Mucosa of gallbladder (tissue), 1 donor: ENCODE measurements at places on chromosomes 3 and 15.

DNA sequence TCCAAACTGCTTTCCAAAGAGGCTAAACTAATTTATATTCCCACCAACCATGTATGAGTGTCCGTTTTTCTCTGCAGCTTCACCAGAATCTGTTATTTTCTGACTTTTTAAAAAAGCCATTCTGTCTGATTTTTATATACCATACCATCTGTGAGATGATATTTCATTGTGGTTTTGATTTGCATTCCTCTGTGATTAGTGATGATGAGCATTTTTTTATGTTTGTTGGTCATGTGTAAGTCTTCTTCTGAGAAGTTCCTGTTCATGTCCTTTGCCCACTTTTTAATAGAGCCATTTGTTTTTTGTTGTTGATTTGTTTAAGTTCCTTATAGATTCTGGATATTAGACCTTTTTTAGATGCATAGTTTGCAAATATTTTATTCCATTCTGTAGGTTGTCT lies 179.4 kb upstream of the ALCAM start:
- no peak for DNase-seq

DNA sequence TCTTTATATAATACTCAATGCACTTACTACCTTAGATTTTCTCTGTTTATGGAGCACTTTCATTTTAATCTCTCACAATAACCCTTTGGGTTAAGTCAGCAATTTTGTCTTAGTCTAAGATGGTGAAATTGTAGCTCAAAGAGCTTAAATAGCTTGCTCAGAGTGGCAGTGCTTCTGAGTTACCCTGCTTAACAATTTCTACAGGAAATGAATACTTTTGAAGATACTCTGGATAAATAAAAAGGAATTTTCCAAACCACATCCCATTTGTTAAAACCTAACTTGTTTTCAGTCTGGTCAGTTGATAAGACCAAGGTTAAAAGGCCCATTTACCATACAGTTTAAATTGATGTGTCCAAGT lies 37.2 kb downstream of the HMG20A start:
- no peak for DNase-seq

- no peak for DNase-seq
These were observed 114.5 kb upstream of the ARPP21 start for GRCh38 chr3:35524856-35525255.

GRCh38 chr15:28129231-28129848 lies 30.2 kb upstream of the OCA2 start:
- DNase-seq = no peak

- DNase-seq = no peak
These were observed 160.4 kb upstream of the KCNH8 start for GRCh38 chr3:18987862-18988447.

GRCh38 chr3:13463618-13464400 lies 16.3 kb upstream of the HDAC11 start:
- no peak for DNase-seq

- DNase-seq = no peak
These were observed 1.2 kb downstream of the GBE1 start for GRCh38 chr3:81760215-81760614.

DNA sequence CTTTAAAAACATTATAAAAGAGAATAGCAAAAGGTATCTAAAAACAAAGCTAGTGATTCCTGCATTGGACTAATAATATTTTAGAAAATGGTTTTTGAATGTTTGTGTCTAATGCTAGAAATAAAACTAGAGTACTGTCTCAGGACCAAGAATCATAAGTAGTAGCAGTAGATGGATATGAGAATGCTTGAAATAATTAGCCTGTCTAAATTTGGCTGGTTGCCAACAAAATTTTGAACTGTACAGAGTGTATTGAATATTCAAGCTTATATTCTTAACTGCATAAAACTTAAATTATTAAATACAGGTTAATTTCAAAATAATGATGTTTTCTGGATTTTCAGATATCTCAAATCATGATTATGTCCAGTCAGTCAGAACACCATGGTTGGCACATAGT lies 14.0 kb downstream of the ABHD5 start:
- DNase-seq = no peak

- DNase-seq = no peak
These were observed 11.3 kb downstream of the MED12L start for GRCh38 chr3:151096716-151097115.

DNA sequence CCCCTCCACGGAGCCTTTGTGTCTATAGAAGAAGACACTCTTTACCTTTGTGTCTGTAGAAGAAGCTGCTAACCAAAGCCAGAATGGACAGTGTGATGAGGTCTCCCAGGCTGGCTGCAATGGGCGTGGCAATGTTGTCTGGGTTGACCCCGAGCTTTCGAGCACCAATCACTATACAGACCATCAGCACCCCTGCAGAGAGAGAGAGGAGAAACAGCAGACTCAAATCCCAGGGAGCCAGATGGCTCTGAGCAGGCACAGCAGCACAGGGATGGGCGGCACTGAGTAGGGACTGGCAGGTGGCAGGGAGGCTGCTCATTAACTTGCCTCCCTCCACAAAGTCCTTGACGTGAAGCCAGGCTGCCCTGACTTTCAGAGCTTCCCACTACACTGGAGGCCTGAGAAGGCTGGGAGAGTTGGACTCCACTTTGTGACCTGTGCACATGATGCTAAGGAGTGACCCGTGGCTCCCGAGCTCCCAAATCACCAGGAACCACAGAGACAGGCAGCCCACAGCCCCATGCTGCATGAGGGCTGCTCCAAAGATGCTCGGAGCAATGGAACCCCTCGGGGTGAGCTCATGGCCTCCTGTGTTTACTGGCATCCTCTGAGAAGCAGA lies 53.9 kb downstream of the ROPN1B start:
- peak; percentile 4 for DNase-seq

- DNase-seq = no peak
These were observed 142.2 kb upstream of the MANF start for GRCh38 chr3:51242939-51243338.

DNA sequence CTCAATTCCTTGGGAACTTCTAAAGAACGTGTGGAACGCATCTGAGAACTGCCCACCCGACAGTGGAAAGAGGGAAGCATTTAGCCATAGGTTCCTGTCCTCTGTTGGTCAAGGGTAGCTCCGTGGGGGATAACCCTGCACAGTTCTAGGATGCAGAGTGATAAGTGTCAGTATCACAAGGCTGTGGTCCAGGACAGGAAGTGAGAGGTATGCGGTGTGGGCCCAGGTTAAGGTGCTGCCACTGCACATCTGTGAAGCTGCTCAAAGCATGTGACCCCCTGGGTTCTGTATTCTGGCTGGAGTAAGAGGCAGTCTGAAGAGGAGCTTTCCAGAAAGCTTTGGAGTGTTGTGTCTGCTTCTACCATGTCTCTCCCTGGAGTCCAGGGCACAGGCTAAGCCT lies 51.7 kb upstream of the HES1 start:
- DNase-seq = no peak

DNA sequence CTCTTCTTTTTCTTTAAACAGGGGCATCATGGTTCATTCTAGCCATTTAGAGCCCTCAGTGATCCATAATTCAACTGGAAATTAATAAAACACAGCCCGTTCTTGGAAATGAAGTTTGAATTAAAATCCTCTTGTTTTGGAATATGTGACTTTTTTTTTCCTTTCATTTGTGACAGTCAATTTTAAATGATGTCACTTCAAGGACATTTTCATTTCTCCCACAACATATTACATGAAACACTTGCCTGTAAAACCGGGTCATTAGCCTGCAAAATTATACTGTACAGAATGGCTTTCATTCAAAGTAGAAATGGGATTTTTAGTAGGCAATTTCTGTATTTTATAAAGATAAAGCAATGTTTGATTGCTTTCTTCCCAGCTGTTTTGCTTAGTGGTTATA lies 789 bp upstream of the SEMA6D start:
- DNase-seq = no peak

DNA sequence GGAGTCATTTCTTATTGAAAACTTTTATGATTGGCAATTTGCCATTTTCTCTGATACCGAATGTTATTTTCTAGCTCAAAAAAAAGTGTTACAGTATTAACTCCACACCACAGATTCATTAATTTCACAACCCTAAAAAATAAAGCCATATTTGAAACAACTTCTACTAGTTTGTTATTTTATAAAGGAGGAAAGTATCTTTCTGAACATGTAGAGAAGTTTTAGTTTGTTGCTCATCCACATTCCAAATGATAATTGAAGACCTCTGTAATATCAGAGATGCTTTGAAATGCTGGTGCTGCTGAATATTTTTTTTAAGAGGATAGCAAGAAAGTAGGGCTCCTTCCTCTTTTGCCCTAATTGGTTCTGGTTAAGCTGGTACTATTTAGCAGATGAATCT lies 1.9 kb downstream of the VGLL3 start:
- no peak for DNase-seq

DNA sequence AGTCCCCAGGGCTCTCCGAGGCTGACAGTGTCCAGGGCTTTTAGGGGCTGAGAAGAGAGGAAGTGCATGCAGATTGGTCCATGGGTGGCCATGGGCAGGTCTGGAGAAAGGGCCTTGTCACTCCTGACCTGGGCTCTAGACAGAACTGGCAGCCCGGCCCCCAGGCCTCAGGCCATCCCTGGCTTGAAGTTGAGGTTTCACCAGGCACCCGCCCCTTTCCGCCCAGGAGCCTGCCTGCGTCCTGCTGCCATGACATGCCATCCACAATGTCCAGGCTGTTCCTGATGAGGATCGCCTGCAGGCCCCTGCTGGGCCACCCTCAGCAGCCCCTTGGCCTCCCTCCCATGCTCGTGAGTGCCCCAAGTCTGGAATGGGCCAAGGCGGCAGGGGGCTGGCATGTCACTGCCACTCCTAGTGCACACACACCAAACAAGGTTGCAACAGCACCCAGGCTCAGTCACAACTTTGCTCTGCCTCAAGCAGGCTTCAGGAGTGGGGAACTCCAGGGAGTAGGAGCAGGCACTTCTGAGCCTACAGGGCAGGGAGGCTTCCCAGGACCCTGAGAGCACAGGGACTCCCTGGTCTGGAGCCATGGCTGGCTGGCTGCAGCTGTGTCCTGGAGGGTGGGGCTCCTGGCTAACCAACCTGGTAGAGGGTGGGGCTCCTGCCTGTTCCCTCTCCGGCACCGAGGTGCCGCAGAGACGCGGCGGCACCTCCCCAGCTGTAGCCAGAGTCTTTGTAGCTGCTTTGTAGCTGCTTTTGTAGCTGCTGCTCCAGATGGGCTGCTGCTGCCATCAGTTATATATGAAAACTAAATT lies 1457.1 kb upstream of the GBE1 start:
- no peak for DNase-seq

- DNase-seq = peak; percentile 75
These were observed 3.3 kb downstream of the LIPH start for GRCh38 chr3:185549122-185549521.

DNA sequence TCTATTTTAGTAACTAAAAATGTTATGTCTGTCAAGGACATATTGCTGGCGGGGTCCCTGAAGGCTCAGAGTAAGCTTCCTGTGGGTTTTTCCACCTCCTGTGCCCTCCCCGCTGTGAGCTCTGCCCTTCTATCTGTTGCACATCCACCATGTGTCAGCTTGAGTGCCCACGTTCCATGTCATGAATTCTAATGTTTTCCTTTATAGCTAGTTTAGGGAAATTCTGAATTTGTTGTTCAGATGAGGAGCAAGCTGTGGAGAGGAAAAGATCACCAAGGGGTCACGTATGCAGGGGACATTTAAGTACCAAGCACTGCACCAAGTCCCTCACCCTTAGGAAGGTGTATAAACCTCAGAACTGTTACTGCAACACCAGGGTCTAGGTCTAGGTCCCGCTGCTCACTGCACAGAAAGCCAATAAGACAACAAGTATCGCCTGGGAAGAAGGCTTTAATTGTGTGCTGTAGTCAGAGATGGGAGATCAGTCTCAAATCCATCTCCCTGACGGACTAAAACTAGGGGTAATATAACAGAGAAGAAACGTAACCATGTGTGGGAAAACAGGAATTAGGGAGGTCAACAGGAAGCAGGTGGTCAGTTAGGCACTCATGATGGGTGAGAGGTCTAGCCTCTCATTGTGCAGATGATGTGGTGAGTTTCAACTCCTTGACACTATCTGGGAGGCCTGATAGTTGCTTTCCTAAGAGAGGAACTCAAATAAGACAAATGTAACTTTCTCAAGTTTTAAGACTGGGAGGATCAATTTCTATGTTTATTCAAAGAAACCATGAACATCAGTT lies 9.7 kb downstream of the GP9 start:
- no peak for DNase-seq

DNA sequence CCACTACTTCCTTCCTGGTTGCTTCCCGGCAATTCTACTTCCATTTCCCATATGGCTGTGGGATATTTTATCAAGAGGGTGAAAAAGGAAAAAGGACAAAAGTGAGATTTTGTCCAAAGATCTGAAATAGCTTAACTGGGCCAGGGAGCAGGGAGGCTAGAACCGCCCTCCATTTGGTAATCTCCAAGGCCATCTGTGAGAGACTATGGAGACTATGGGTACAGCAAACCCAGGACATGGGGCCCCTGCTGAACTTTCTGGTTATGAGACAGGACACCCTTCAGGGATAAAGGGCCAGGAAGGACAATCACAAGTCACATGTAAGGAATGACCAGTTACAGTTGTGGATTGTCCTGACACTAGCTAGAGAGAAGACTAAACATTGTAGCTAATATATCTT lies 24.3 kb downstream of the ZSCAN2 start:
- DNase-seq = no peak

DNA sequence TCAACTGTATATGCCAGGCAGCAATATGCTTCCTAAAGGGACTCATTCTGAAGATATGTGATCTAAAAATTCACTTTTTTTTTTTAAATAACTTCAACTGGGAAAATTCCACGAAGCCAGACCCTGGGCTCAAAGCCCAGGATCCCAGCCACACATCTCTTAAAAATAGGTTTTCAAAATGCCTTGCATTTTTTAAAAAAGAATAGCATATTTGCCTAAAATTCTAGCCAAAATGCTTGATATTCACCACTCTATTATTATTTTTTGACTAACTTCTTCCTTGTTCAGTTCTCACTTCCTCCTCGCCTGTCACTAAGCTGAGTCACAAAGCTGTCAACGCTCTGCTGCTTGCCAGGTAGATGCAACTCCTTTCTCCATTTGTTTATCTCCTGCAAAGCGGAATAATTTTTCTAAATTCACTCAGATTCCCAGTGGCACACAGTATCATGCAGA lies 28.0 kb upstream of the VGLL4 start:
- DNase-seq = no peak

- DNase-seq = no peak
These were observed 1032.5 kb upstream of the CADM2 start for GRCh38 chr3:83926291-83926690.

DNA sequence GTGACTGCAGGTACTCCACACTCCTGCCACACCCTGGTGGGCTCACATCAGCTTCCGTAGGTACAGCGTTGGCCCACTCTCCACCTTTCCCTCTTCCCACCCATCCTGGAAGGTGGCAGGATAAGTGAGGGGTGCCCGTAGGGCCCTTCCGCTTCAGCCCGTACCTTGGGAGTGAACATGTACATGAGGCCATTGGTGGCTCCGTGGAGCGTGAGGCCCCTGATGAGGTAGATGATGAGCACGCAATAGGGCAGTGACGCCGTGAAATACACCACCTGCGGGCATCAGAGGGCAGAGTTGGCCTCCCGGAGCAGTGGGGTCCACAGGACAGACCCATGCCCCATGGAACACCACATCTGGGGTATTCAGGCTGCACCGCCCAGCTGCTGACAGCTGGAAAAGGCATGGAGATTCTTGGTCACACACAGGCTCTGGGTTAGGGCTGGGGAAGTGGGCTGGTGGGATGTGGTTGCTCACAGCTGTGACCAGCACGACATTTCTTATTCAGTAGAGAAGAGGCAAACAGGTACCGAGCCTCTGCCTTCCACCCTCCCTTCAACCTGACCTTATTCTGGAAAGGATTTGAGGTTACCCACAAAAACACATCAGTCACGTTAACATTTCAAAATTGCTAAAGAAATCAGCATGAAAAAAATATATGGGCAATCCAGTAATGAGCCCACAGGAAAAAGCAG lies 23.8 kb downstream of the SLC6A20 start:
- no peak for DNase-seq

GRCh38 chr3:170746175-170746942 lies 123.6 kb downstream of the RPL22L1 start:
- no peak for DNase-seq
